ENCODE measurements at places on chromosomes 2 and 18.

- no peak for DNase-seq
Measured at GRCh38 chr2:121211251-121211650, 73.8 kb downstream of the TFCP2L1 start.

GRCh38 chr2:138455691-138456090 lies 45.9 kb upstream of the SPOPL start:
- DNase-seq, result no peak

DNA sequence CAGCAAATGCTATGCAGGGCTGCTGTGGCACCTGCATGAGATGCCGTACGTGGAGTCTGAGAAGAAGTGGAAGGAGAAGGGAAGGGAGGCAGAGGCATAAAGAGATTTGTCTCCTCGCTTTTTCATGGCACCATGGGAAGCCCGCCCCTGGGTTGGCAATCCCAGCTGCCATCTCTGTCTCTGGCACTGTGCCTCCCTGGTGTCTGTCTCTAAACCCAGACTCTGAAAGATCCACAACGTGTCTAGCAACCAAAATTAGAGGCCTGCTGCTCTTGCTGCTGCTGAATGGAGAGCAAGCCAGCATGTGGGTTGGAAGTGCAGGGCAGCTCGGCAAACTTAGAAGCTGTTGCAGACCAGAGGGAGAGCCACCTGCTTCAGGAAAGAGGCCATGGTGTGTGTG lies 53.1 kb downstream of the INO80C start:
- no peak for DNase-seq

DNA sequence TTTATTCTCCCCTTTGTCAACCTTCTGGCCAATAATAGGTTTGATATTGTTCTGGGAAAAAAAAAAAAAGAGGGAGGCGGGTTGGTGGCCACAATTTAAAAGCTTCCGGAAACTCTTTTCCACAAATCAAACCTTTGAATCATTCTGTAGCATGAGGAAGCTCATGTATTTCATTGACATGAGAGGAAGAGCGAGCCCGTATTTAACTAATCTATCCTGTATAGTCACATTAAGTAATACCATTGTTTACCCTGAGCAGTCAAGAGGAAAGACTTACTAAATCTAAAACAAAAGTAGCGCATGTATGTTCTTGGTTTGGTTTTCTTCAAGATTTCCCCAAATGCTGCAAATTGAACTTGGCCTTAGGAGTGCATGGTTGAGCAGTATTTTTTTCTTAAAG lies 120.1 kb downstream of the NCKAP5 start:
- DNase-seq, result no peak

DNA sequence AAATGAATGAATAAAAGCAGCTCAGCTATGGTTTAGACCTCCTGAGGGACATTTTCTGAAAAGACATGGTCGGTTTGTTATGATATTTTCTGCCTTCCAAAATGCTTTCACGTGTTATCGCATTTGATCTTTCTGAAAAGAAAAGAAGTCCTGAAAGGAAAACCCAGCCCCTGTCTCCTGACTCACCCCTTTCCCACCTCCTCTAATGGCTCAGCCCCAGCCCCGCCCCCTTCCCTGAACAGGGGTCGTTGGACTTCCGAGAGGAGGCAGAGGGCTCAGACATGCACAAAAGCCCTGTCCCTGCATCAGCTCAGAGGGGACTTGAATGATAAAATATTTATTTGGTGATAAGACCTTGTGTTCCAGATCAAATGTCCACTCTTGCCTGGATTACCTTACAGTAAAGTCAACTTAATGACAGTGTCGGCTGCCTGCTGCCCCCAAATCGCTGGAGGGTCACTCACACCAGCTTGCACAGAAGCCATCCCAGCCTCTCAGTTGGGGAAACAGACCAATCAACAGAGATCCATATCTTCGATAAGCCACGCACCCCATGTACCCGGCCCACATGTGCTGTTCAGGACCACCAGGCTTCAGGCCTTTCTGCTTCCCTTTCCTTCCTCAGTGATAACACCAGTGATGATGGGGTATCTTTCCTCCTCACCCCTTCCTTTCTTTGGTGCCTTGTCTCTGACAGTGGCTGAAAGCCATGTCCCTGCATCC lies 69.6 kb downstream of the CLHC1 start:
- DNase-seq, result no peak

DNA sequence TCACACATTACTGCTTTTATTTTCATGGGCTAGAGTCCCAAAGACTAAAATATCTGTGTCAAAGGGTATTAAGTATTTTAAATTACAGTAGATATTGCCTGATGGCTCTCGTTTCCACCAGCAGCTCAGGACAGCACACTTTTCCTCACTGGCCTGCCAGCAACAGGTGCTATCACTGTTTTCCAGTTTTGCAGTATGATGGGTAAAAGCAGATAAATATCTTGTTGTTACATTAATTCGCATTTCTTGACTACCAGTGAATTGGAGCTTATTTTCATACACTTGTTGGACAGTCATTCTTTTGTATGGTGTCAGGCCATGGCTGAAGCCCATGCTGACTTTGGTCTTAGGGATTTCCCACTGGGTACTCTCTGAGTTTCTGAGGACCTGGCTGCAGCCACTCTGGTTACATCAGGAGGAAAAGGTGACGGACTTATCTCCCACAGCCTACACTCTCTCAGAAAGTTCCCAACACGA lies 4.8 kb downstream of the APOB start:
- no peak for DNase-seq

DNA sequence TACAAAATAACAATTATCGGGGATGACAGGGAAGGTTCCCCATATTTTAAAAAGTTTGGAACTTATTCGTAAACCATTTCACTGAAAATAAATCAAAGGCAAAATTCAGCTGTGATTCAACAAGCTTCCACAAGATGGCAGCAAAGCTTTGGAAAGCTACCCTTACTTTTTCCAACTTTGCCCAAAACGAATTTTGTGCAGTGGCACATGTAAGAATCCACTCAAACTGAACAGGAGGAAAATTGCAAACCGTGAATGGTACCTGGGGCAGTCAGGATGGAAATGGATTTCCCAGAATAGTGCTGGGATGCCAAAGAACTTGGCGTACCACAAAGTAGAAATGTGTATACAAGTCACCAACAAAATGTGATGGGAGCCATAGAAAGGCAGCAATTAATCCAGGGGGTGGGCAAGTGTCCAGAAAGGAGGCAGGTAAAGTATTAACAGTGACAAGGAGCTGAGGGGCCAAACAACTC lies 10.7 kb downstream of the RPL31 start:
- no peak for DNase-seq

DNA sequence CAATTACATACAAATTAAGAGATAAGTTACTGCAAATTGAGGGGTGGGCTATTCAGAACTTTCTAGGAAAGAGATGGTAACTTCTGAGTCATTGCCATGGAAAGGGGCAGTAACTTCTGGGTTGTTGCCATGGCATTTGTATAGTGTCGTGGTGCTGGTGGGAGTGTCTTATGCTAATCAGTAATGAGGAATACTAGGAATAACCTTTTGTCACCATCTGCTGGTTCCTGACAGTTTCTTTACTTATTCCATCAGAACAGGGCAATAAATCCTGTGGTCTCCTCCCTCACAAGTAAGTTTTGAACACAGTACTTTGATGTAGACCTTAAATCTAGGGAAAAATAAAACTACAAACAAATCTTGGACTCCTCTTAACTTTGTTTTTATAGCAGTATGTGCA lies 435.4 kb downstream of the BCL11A start:
- no peak for DNase-seq

DNA sequence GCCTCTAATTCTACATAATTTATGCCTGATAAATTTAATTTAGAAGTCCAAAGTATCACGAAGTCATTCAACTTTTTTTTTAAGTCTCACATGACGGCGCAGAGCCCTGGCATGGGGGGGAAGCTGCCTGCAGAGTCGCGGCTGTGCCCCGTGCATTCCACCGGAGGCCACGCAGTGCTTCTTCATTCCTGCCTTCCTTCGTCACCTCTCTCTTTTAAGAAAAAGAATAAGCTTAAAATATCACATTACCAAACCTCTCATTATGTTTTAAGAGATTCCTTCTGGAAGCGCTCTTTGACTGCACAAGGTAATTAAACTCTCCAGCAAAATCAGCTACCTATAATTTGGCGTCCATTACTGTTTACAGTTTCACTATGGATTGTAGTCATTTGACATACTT lies 20.3 kb upstream of the KIDINS220 start:
- no peak for DNase-seq

GRCh38 chr2:96830044-96830562 lies 13.7 kb downstream of the ANKRD23 start:
- no peak for DNase-seq

GRCh38 chr2:218006741-218007140 lies 3.9 kb upstream of the TNS1 start:
- DNase-seq, result no peak

DNA sequence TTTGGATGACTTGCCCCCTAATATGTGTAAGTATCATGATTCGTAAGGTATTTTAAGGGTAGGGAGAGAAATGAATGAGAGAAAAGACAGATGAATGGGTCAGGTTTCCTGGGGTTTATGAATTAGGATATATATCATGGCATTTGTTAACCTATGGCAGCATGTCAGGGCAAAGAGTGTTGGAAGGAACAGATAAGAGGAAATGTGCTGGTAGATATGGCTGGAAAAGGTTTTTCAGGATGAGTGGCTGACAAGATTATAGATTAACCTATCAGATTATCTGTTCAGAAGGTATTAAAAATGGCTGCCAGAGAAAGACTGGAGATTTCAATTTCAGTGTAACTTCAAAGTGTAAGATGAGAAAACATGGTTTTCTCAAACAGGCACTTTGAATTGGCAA lies 67.8 kb downstream of the SRBD1 start:
- no peak for DNase-seq

GRCh38 chr2:26535663-26536275 lies 57.8 kb upstream of the OTOF start:
- no peak for DNase-seq

GRCh38 chr2:9069543-9069942 lies 66.1 kb upstream of the MBOAT2 start:
- DNase-seq, result no peak

GRCh38 chr2:134954065-134954464 lies 35.4 kb downstream of the CCNT2 start:
- DNase-seq, result no peak

DNA sequence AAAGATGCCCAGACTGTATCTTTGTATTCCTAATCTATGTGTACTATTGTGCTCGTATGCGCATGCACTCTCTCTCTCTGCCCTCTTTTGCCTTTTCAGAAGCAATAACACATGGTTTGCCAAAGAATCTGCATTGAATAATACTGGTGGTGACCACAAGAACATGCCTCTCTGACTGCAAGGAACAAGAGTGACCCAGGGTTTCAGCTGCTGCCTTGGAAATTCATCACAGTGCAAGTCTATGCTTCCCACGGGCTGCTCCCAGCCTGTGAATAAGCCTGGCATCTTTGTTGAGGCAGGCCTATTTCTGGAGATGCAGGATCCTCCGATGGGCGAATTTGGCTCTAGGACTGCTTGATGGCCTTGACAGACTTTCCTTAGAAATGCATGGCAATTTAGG lies 689.4 kb upstream of the FANCL start:
- no peak for DNase-seq

- no peak for DNase-seq
Measured at GRCh38 chr2:20443276-20443920, 3.5 kb upstream of the RHOB start.

DNA sequence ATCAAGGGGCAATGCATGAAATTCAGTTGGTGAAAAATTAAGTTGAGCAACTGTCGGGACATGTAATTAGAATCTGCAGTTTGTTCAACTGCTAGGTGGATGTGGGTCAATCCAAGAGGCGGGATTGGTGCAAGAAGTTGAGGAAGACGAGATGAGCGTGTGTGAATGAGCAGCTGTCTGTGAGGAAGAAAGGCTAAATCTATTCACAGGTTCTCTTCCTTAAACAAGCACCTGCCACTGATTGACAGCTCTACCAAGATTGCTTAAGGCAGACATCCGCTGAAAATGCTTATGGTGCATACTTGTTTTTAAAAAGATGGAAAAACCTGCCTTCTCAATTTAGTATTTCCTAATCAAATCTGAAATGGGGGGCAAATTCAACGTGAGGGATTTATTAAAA lies 323.4 kb upstream of the THUMPD2 start:
- no peak for DNase-seq

DNA sequence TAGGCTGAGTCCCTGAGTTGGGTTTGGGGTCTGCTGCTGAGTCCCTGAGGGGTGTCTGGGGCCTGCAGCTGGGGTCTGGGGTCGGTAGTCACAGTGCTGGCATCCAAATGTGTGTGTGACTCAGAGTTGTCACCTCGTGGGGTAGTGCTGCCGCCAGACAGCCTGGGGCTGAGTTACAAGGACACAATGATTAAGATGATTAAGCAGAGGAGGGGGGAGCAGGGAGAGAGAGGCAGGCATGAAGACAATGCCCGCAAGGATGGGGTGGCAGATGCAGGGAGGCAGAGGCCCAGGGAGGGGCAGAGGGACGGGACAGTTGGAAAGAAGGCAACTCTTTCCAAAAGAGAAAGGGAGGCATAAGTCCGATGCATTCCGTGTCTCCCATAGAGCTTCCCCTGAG lies 120.2 kb downstream of the CELF4 start:
- DNase-seq, result no peak

GRCh38 chr2:62187246-62187645 lies 8.7 kb upstream of the B3GNT2 start:
- no peak for DNase-seq

GRCh38 chr2:147222506-147222905 lies 622.3 kb upstream of the ACVR2A start:
- DNase-seq, result no peak

All from pulmonary artery endothelial cell (primary cell).